ENCODE measurements at places on chromosomes 3 and 15.

- no peak for DNase-seq
Observed at GRCh38 chr15:25525741-25526140, 86.9 kb upstream of the UBE3A start.

DNA sequence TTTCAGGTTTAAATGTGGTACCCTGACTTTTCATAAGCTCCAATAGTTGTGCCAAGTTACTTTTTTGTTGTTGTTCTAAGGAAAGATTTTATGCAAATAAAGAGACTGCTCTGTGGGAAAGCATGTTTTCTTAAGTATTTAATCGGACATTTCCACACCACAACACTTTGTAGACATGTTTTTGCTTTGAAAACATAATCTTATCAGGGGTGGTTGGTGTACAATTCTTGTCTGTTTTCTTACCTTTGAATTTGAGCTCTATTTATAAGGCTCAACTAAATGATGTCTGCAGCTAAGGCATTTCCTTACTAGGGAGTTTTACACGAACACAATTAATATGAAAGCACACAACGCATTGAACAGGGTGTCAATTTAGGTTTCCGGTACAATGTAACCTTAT lies 81.5 kb upstream of the CDIN1 start:
- no peak for DNase-seq

GRCh38 chr15:92883876-92884435 lies 16.2 kb upstream of the CHD2 start:
- DNase-seq: no peak

- peak; percentile 77 for DNase-seq
Observed at GRCh38 chr3:42090973-42091731, at the start of gene TRAK1. TSS of gene TRAK1 (plus strand) at chr3:42091357. CDS start at chr3:42091470, 113 bp downstream.

- DNase-seq: peak; percentile 31
Observed at GRCh38 chr15:91258415-91258759, 158.3 kb downstream of the SV2B start.

DNA sequence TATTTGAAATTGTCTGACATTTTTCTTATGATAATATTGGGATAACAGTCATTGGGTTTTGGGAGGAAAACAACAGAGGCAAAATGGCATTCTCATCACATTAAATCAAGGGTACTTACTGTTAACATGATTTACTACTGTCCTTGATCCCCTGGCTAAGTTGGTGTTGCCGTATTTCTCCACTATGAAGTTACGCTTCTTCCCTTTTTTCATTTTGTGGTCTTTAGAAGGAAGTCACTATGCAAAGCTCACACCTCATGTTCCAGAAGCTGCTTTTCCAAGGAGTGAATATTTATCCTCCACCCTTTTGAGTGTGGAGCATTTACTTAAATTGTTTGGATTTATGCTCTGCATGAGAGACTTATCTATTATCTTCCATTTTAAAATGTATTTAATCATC lies 63.7 kb downstream of the ALCAM start:
- DNase-seq: no peak

- no peak for DNase-seq
Observed at GRCh38 chr3:184812662-184813042, 686 bp downstream of the VPS8 start.

- no peak for DNase-seq
Observed at GRCh38 chr3:77081240-77081661, 41.4 kb downstream of the ROBO2 start.

DNA sequence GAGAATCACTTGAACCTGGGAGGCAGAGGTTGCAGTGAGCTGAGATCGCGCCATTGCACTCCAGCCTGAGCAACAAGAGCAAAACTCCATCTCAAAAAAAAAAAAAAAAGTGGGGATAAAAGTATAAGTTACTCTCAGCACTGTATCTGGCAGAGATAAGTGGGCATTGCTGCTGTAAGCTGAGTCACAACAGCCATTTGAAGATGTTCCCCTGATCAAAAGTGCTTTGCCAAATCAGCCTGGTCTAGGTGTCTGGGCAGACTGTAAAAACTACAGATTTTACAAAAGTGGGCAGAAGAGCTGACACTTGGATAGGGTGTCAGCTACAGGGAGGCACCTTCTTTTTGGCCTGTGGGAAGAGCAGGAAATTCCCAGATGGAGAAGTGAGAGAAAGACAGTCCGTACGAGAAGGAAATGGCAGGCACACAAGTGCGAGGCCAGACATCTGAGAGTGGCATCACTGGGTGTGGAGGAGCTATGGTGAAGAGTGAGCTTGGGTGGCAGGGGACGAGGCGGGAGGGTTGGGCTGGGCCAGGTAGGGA lies 78.5 kb downstream of the TRAK1 start:
- no peak for DNase-seq

DNA sequence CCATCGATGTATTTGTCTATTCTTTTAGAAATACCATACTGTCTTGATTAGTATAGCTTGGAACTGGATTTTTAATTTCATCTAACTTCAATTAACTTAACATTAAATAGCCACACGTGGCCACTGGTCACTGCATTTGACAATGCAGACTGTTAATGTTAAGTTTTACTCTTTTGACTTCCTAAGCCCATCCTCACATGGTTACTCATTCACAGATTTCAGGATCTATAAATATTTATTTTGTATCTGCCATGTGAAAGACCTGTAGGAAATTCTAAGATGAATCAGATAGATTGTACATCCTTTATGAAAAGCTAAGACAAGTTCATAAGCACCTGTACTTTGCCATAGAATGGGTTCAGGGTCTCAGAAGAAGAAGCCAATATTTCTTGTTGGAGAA lies 8.3 kb upstream of the RORA start:
- DNase-seq: no peak

- DNase-seq: no peak
Observed at GRCh38 chr15:84009616-84010015, 226.0 kb upstream of the GOLGA6L4 start.

DNA sequence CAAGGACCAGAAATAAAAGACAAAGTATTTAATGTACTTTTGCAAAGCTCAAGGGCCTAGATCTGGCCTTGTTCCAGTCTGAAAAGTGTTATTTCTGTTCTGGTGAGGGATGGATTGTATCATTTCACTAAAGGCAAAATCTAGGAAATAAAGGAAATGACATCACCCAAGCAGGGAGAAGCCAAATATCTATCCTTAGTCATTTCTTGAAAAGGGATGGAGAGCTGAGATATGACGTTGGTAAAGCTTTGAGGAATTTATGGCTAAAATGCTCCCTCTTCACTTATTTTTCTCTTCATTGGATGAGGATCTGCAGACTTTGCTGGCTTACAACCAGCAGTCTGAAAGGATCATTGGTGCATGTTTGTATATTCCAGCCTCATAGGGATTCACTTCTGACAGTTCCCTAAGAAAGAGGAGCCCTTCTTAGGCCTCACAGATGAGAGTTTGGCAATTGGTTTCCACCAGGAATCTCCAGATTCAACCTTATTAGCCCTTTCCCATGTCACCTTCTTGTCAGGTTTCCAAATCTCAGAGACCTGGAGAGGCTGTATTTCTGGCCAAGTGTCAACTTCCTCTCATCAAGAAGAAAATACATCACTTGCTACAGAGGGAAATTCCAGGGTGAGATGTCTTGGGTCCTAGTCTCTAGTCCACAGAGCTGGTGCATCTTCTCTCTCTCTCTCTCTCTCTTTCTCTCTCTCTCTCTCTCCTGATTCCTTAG lies 93.7 kb upstream of the BOC start:
- DNase-seq: peak; percentile 82

DNA sequence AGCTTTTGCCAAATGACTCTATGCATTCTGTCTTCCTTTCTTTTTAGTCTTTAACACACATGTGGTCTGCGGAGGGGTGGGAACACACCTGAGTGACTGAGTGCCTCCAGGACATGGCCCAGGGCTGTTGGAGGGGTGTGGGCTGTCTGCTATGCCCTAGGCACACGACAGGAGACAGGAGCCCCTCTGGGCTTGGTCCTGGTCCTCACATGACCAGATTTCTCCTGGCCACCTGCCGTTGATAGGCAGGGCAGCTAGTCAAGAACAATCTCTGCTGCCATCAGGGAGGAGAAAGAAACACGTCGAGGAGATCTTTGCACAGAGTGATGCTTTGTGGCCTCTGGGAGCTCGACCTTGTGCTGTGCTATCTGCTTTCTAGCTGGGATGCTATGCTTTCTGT lies 176.6 kb downstream of the KLF13 start:
- DNase-seq: no peak

DNA sequence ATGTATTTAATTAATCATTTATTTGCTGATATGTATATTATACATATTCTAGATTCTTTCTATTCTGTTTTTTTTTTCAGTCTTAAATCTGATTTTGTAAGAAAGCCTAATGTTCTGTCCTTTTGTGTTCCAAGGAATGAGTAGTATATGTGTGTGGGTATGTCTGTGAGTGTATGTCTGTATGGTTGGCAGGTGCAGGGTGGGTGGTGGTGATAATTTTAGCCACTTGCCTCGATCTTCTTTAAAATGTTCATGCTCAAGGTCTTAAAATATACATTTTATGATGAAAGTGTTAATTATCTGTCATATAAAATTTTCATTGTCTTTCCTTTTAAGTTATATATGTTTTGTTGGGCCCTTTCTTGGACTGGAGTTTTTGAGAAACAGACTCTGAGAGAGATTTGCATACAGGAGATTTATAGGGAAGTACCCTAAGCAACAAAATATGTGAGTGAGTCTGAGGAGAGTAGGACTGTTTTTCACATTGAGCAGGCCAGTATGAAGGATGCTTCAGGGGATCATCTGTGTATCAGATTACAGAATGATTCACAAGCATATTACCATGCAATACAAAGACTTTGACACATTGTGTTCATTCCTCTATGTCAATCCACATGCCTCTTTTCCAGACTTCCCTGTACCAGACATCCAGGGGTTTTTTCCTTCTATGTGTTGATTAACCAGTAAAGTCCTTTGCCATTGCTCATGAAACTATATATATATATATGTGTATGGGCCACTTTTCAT lies 211.0 kb upstream of the DPPA4 start:
- no peak for DNase-seq

DNA sequence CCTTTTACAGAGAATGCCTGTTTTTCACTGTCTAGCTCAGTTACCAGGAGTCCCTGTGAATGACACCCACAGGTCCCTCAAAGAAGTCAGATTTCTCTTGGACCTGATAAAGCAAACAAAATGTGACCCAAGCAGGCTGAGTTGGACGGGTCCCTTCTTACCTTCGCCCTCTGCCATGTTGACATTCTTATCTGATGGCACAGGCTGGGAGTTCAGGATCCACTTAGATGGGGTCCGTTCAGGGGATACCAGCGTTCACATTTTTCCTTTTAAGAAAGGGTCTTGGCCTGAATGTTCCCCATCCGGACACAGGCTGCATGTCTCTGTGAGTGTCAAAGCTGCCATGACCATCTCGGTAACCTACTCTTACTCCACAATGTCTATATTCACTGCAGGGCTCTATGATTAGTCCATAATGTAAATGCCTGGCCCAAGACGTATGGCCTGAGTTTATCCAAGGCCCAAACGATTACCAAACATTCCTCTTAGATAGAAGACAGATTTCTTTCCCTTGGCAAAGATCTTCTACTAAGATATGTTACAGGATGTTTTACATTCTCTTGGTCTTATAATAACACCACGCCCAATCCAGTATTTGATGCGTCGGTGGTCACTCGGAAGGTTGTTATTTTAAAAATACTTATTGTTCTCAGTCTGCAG lies 179.1 kb downstream of the THSD4 start:
- DNase-seq: peak; percentile 48

- no peak for DNase-seq
Observed at GRCh38 chr15:59352189-59352588, 20.5 kb downstream of the MYO1E start.

GRCh38 chr15:68526269-68526668 lies 52.5 kb upstream of the CORO2B start:
- peak; percentile 71 for DNase-seq

GRCh38 chr3:23875113-23875725 lies 41.6 kb downstream of the NKIRAS1 start:
- no peak for DNase-seq

GRCh38 chr3:155356594-155357370 lies 63.3 kb upstream of the STRIT1 start:
- DNase-seq: no peak

GRCh38 chr3:186929186-186929585 lies 1.1 kb upstream of the ST6GAL1 start:
- DNase-seq: no peak

GRCh38 chr3:45525920-45526203 lies 68.7 kb upstream of the LIMD1 start:
- no peak for DNase-seq

GRCh38 chr3:193905541-193906396 lies 230.2 kb upstream of the HES1 start:
- no peak for DNase-seq

DNA sequence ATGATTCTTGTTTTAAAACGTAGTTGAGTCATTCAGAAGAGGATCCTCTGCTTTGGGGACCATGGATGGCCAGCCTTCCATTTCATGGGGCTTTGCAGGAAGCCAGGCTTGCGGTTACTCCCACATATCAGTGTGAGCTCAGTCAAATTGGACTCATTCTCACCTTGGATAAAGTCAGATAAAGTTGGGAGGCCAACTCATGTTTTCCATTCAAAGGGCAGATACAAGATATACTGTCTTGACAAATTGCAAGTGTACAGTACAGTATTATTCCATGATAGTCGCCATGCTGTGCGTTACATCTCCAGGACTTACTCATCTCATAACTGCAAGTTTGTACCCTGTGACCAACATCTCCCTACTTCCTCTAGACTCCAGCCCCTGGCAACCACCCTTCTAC lies 25.5 kb upstream of the B3GNT5 start:
- no peak for DNase-seq

DNA sequence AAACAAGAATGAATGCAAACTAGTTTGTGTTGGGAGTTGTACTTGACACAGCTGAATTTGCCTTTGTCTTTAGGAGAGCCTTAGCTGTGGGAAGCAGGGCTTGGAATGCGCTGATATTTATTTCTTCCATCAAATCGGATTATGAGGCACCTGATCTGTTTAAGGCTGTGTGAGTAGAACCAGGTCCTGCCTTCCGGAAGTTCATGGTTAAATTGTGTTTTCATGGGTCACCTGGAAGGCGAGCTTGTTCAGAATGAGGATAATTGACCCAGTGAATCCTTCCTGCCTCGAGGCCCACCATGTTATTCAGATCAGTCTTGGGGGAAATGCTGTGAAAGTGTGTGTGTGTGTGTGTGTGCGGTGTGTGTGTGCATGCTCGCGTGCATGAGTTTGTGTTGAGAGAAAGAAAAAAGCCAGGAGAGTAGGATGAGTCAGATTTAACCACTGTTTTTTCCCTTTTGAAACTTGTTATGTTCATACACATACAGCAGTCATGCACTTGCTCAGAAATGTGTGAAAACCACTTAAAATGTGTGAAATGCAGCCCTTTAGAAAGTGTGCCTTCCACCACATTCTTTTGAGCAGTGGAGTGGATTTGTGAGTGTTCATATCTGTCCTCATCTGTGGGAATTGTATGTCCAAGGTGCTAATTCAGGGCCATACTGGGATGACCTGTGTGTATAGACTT lies 36.7 kb downstream of the SMAD3 start:
- DNase-seq: peak; percentile 27

GRCh38 chr3:124919756-124920155 lies 14.8 kb downstream of the MUC13 start:
- DNase-seq: peak; percentile 61

- no peak for DNase-seq
Observed at GRCh38 chr3:134471521-134472193, 14.1 kb downstream of the ANAPC13 start.

GRCh38 chr3:133367956-133368355 lies 31.9 kb upstream of the BFSP2 start:
- no peak for DNase-seq

GRCh38 chr3:35643495-35643894 lies 4.2 kb downstream of the ARPP21 start:
- no peak for DNase-seq

GRCh38 chr3:15936312-15936711 lies 138.5 kb upstream of the ANKRD28 start:
- DNase-seq: peak; percentile 25
